Esophagus squamous epithelium (tissue), 5 donors: ENCODE measurements at places on chromosomes 13 and 19.

- no peak for DNase-seq
These were observed 137.9 kb downstream of the MTUS2 start for GRCh38 chr13:28958018-28958417.

- no peak for DNase-seq
These were observed 9.2 kb upstream of the FBN3 start for GRCh38 chr19:8158411-8159074.

GRCh38 chr19:51607920-51608562 is 22.2 kb downstream of the SIGLEC5 start:
- no peak for DNase-seq

- no peak for DNase-seq
These were observed 14.7 kb downstream of the DNASE2 start for GRCh38 chr19:12866416-12867119.

- no peak for DNase-seq
These were observed 190.0 kb upstream of the IRS2 start for GRCh38 chr13:109976206-109976997.

- DNase-seq: no peak
These were observed 701 bp upstream of the HIF3A start for GRCh38 chr19:46296202-46296480.

- DNase-seq: no peak
These were observed 1.3 kb downstream of the IZUMO1 start for GRCh38 chr19:48745208-48745995.

- no peak for DNase-seq
These were observed 76.6 kb downstream of the ZIC5 start for GRCh38 chr13:99894840-99895443.

GRCh38 chr19:54600212-54600611 is 6.8 kb downstream of the LILRA1 start:
- no peak for DNase-seq

GRCh38 chr13:25237083-25237482 is 50.2 kb downstream of the MTMR6 start:
- DNase-seq: no peak

DNA sequence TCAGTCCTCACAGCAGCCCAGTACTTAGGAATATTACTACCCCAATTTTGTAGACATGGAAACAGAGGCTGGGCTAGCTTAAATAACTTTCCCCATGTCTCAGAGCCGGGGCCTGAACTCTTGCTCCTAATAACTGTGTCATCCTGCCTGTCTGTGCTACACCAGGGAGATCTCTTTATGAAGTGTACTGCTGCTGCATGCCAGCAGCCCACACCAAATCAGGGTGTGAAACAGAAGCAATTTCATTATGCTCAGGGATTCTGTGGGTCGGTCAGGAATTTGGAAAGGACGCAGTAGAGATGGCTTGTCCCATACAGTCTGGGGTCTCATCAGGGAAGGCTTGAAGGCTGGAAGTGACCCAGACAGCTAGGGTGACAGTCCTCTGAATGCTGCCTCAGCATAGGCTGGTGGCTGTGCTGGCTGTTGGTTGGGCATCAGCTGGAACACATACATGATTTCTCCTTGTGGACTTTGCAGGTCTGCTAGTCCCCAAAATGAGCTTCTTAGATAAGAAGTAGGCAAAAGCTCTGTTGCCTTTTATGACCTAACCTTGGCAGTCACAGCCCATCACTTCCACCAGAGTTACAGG is 22.6 kb downstream of the ZNF507 start:
- DNase-seq: no peak

DNA sequence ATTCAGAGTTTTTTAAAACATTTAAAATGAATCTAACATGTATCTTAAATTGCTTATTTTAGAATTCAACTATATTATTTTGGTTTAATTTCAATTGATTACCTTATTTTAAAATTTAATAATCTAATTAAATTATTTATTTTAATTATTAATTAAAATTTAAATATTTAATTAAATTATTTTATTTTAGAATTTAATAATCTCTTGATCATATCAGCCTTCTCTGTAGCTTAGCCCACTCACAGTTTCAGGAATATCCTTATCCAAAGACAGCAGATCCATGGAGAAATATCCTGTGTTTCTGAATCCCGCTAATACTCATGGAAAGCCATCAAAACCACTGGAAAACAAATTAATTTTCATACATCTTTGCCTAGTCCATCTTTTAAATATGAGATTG is 1669.2 kb downstream of the PCDH9 start:
- DNase-seq: no peak

- no peak for DNase-seq
These were observed 670 bp upstream of the CHAF1A start for GRCh38 chr19:4401769-4402170.

- DNase-seq: no peak
These were observed 172.1 kb upstream of the CSNK1A1L start for GRCh38 chr13:37277435-37278144.

DNA sequence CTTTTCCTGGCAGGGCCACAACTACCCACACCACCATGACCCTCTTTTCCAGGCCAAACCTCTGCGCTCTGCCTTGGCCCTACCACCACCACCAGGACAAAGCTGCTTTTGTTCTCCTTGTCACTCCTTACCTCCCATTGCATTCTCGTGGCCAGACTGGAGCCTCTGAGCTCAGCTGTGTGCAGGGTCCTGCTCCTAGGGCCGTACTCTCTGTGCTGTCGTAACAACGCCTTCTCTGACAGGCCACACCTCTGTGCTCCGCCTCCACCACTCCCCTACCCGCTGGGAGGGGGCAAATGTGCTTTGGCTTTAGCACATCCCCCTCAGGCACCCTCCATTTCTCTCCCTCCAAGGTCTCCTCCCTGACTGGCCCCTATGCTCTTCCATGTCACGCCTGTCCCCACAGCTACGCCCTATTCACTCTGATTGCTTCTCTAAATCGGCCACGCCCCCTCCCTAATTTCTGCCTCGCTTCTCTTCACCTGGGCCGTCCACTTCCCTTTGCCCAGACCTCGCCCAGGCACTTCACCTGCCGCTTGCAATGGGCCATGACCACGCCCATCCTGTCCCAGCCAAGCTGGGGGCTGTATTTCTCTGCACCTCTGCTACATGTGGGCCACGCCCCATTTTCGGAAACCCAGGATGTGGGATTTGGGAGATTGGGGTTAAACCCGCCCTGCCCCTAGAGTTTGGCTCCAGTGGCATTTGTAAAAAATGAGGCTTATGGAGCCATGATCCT is 472.3 kb downstream of the KLF12 start:
- no peak for DNase-seq

GRCh38 chr13:77859450-77859849 is 59.2 kb downstream of the EDNRB start:
- no peak for DNase-seq

DNA sequence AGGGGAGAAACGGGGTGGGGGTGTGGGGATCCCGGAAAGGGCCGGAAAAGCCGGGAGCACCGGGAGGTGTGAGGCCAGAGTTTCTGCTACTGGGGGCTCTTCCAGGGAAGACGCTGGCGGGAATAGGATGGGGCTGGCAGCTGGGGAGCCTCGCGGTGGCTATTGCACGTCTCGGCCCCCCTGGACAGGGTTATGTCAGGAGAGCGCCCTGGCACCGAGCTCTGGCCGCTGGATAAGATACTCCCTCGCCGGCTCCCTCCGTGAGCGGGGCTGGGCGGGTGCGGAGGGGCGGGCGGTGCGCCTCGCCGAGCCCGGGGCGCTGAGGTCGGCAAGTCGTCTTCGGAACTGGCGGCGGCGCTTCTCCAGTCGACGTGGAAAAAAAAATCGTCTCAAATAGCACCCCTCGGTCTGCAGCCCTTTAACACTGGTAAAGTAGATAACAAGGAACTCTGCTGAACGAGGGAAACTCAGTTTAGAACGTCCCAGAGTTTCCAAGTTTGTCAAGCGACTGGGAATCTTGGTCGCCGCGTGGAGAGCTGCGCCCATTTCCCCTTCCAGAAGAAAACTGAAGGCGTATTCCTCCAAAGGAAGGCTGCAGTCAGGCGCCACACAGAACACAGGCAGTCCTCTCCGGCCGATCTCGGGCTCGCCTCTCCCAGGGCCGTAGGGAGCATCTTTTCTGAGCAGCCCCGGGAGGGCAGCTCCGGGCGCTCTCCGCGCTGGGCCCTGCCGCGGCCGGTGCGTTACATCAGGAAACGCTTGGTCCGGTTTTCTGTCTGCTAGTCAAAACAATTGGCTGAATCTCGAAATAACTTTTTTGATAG is 115.1 kb downstream of the KCNRG start:
- DNase-seq: no peak

DNA sequence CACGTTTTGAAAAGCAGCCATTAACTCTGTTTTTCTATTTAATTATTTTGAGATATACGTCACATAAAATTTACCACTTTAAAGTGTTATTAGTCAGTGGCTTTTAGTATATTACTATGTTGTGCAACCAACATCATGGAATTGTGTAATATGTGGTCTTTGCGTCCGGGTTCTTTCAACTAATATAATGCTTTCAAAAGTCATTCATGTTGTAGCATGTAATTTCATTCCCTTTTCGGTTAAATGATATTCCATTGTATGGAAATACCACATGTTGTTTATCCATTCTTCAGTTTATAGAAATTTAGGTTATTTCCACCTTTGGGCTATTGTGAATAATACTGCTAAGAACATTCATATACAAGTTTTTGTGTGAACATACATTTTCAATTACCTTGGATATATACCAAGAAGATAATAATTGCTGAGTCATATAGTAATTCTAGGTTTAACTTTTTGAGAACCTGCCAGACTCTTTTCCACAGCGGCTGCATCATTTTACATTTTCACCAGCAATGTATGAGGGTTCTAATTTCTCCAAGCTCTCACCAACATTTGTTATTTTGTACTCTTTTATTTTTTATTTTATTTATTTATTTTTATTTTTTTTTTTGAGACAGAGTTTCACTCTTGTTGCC is 28.1 kb upstream of the CLDN10 start:
- no peak for DNase-seq

DNA sequence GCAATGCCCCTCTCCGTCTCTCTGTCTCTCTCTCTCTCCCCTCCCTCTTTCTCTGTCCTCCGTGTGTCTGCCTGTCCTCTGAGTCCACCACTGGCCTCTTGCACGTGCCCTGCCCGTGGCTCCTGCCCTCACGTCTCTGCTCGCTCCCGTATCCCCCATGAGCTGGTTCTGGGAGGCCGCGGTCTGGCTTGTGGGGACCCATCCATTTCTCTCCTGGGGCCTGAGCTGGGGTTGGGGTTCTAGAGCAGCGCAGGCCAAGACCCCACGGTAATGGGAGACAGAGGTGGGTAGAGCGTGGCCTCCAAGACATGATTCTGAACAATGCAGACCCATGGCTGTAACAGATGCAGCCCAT is 19.0 kb downstream of the C2CD4C start:
- DNase-seq: no peak

DNA sequence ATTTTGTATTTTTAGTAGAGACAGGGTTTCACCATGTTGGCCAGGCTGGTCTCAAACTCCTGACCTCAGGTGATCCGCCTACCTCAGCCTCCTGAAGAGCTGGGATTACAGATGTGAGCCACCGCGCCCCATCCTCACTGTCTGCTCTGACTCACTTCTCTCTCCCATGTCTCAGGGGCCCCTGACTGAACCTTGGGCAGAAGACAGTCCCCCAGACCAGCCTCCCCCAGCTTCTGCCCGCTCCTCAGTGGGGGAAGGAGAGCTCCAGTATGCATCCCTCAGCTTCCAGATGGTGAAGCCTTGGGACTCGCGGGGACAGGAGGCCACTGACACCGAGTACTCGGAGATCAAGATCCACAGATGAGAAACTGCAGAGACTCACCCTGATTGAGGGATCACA is 5.0 kb downstream of the SIGLEC9 start:
- no peak for DNase-seq

GRCh38 chr19:15320116-15320515 is 12.2 kb downstream of the BRD4 start:
- DNase-seq: no peak

GRCh38 chr13:45895881-45896280 is 44.3 kb upstream of the SIAH3 start:
- DNase-seq: no peak

DNA sequence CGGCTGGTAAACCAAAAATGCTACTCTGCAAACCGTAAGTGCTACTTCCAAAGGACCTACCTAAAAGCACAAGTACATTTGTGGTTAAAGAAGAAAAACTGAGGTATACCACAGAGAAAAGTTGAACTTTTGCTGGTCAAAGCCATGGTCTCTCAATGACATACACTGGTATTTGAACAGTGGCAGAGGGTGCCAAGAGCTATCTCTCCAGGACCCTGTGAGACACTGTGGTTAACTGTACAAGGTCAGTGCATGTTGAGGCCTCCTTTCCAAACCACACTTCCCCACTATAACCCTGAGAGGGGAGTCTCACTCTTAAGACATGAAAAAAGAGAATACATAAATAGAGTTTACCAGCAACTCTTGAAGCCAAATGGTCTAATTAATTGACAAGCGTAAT is 49.5 kb downstream of the COL4A1 start:
- DNase-seq: no peak

DNA sequence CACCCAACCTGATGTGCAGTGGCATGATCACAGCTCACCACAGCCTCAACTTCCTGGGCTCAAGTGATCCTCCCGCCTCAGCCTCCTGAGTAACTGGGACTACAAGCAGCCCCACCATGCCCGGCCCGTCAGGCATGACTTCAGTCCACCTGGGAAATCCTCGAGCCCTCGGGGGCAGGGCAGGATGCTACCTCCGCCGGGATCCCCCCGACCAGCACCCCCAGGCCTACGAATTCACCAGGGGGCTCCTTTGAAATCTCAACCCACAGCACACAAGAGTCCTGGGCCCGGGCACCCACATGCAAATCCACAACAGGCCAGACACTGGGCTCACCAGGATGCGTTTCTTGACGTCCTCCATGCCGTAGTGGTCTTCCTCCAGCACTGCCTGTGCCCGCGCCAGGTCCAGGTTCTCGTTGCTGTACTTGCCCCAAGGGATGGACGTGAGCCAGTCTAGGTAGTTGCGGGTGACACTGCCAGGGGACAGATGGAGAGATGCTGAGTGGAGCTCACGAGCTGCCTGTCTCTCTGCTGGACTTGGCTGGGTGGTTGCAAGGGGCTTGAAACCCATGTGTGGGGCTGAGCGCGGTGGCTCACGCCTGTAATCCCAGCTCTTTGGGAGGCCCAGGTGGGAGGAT is 10.5 kb downstream of the RPL36 start:
- no peak for DNase-seq

GRCh38 chr19:32718286-32718685 is 1.3 kb upstream of the TDRD12 start:
- no peak for DNase-seq

DNA sequence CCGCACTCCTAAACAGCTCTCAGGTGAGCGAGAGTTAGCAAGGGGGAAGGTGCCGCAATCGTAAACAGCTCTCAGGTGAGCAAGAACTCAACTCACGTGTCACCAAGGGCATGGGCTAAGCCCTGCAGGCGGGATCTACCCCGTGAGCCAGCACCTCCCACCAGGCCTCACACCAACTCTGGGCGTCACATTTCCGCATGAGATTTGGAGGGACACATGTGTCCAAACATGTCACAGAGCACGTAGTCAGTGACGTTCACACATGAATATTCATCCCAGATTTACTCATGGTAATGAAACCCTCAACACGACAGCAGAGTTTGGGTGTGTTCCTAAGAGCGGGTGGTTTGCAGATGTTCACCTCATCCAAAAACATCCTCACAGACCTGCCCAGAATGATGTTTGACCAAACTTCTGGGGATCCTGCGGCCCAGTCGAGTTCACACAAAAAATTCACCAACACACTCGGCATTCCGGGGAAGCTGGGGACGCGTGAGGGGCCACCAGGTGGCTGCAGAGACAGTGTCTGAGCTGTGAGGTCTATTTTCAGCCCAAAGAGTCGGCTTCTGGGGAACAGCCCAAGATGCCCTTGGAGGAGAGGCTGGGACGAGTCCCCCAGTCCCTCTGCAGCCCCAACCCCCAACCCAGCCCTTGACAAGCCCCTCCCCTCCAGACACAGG is 19.6 kb downstream of the C2CD4C start:
- no peak for DNase-seq

- DNase-seq: no peak
These were observed 22.2 kb downstream of the AP2S1 start for GRCh38 chr19:46828484-46828883.
